ENCODE measurements at places on chromosomes 7 and 10. TPM values are rescaled to one million over a fixed set of nuclear protein-coding genes. Genes with fewer than 3 reads are reported as not detected.

The ZNF488 gene
- 5.8 TPM for polyA plus RNA-seq

The C7orf57 gene
- polyA plus RNA-seq = 0.95 TPM

- DNase-seq = no peak
These were observed 123.4 kb upstream of the NEBL start for GRCh38 chr10:21020545-21020944.

The ZNF862 gene
- 27.0 TPM for polyA plus RNA-seq

DNA sequence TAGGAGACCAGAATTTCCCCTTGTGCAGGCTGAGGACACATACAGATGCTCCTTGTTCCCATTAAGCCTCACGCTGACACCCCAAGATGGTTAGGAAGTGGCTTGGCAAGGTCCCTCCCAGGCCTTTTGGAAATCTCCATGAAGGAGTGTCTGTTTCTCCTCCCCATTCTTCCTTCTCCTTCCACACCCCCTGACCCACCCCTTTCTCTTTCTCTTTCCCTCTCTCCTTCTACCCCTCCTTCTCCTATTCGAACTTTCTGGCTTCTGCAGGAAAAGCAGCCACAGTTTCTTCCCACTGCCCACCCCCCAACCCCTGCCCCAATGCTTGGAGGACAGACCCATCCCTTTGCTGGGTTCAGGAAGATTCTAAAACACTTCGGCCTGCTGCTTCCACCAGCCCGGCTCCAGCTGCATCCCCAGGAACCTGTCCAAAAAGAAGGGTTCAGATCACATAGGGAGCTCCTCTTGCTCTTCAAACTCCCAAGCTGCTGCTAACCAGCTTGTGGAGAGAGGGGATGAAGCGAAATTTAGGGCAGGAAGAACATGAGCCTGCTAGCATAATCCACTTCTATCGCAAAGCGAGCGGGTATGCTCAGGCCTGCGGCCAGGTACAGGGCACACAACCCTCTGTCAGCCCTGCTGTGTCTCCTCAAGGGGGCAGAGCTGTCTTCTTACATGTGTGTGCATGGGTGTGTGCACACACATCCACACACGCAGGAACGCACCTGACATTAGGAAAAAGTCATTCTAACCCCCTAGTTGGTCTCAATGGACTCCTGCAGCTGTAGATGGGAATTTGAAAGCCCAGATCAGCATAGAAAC lies 80.4 kb downstream of the PPP1R3C start:
- DNase-seq = no peak

DNA sequence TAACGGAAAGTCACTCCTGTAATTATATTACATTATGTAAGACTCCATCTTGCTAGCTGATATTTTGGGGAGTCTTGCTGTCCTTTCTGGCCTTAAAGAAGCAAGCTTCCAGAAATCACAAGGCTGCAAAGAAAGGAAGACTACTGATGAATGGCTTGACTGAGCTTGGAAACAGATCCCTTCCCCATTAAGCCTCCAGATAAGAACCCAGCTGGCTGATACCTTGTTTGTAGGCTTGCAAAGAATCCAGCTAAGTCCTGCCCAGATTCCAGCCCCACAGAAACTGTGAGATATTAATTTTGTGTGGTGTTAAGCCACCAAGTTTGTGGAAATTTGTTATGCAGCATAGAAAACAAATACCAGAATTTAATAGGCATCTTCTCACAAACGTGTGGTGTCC lies 49.9 kb upstream of the TMEM106B start:
- no peak for DNase-seq

Measured in left kidney (tissue), 8 donors.